ENCODE measurements at places on chromosomes 7 and 10.

DNA sequence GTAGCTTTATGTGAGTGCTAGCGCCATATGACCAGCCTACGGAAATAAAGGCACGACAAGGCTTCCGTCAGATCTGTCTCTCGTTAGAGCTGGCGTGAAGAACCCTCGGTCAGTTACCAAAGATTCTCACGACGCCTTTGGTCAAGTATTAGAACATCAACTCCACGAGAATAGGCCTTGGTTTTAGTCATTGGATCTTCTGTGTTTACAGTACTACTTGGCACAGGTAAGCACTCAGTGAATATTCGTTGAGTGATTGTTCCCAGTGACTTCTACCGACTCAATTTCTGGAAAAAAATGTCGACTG is 316 bp downstream of the RBM48 start:
- DNase-seq, result no peak

DNA sequence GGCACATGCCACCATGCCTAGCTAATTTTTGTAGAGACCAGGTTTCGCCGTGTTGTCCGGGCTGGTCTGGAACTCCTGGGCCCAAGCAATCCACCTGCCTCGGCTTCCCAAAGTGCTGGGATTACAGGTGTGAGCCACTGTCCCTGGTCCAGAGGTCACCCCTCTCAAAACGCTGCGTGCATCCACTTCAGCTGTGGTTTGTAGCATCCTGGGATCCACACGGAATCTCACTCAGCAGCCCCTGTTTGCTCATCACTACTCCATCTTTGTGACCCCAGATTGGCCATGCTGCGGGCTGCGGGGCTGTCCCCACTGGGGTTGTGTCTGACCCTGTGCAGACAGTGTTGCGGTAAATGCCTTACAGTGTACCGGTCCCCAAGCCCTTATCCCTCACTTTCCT is 3.5 kb downstream of the INPP5A start:
- no peak for DNase-seq

- no peak for DNase-seq
Measured at GRCh38 chr7:47924266-47924665, 24.0 kb downstream of the PKD1L1 start.

- no peak for DNase-seq
Measured at GRCh38 chr7:74235518-74236268, 18.5 kb downstream of the RFC2 start.

GRCh38 chr7:32379510-32380112 is 110.6 kb downstream of the LSM5 start:
- DNase-seq, result no peak

DNA sequence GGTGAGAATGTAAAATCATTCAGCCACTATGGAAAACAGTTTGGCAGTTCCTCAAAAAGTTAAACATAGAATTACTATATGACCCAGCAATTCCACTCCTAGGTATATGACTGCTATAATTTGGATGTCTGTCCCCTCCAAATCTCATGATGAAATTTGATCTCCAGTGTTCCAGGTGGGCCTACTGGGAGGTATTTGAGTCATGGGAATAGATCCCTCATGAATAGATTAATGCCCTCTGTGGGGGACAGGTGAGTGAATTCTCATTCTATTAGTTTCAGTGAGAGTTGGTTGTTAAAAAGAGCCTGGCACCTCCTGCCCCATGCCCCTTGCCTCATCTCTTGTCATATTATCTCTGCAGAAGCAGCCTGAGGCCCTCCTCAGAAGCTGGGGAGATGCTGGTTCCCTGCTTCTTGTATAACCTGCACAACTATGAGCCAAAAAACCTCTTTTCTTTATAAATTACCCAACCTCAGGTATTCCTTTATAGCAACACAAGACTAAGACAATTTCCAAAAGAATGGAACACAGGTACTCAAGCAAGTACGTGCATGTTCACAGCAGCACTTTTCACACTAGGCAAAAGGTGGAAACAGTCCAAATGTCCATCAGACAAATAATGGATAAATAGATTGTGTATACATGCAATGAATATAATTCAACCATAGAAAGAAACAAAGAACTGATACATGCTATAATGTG is 8.8 kb upstream of the SLC25A28 start:
- no peak for DNase-seq

DNA sequence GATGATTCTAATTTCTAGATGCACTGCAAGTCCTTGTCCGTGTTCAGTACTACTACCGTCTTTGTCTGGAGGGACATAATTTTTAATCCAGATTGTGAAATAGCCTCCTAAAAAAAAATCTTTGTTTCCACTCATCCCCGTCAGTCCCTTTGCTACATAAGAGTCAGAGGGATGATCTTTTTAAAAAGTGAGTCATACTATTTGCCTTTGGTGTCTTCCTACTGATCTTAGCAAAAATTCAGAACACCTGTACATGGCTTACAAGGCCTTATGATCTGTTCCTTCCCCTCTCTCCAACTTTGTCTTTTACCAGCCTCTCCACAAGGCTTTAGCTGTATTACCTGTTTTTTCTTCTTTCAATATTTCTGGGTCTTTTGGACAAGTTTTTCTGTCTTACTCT is 173.5 kb downstream of the MLLT10 start:
- DNase-seq, result no peak

- DNase-seq, result peak; percentile 20
Measured at GRCh38 chr7:98831641-98832221, 38.1 kb downstream of the TMEM130 start.

GRCh38 chr10:109037978-109038377 is 885.3 kb downstream of the XPNPEP1 start:
- no peak for DNase-seq

- no peak for DNase-seq
Measured at GRCh38 chr10:15652757-15653156, 67.0 kb downstream of the ITGA8 start.

- peak; percentile 76 for DNase-seq
Measured at GRCh38 chr10:3935141-3935540, 150.1 kb upstream of the KLF6 start.

DNA sequence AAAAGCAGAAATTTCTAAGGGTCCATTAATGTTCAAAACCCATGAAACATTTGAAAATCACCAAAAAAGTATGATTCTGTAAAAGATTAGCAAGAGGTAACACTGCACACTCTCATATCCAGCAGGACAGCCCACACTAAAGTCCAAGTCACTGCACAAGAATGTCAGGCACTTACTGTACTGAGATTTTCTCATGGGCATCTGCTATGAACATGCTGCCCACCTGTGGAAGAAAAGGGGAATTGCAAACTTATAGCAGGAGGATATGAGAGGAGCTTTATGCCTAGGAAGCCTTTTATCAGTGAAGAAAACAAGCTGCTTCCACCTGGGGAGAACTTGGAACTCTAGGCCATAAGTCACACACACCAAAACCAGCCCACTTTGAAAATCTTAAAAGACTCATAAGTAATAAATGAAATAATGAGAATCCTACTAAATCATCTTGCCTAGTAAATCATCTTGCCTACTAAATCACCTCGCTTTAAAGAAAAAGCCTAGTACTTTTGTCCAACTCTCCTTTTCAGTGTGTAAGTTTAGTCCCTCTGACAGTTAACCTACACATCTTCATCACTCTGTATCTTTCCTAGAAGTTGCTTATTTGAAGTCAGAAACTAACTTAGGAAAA is 46.1 kb downstream of the ARMH3 start:
- peak; percentile 72 for DNase-seq

- no peak for DNase-seq
Measured at GRCh38 chr10:51643734-51644133, 55.7 kb downstream of the CSTF2T start.

GRCh38 chr10:49310460-49310859 is 11.5 kb downstream of the C10orf71 start:
- DNase-seq, result no peak

GRCh38 chr10:119942973-119943372 is 50.4 kb downstream of the SEC23IP start:
- no peak for DNase-seq

- DNase-seq, result no peak
Measured at GRCh38 chr10:11143242-11143641, 125.6 kb downstream of the CELF2 start.

DNA sequence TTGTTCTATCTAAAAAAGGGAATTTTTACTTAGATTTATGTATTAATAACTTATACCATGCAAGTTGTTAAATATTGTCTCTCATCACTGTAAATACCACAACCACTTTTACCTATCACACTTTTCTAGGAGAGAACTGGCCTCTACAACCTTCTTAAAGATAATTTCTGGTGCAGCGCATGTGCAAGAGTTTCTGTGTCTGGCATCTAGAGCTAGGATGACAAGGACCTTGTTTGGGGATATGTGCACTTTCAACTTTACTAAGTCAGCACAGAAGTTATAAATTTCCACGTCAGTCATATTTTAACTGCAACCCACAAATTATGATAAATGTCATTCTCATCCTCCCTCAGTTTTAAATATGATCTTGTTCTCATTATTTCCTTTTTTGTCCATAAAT is 156.9 kb upstream of the ADCY1 start:
- DNase-seq, result no peak

- DNase-seq, result no peak
Measured at GRCh38 chr7:98807068-98808048, 62.5 kb downstream of the TMEM130 start.

DNA sequence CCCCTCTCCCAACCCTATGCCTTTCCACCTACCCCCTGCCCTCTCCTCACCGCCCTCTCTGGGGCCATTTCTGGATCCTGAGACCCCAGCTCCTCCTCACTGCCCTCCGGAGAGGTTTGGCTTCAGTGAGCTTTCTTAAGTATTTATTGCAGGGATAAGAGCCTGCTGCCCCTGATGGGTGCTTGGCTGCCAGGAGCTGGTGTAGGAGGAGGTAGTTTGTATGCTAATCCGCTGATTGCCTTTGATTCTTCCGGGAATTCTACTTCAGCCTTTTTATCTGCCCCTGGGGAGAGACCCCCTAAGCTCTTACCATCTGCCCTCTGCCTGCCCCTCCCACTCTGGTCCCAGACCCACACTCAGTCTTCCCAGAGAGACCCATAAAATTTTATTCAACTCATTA is 263.5 kb upstream of the PODXL start:
- DNase-seq, result no peak

DNA sequence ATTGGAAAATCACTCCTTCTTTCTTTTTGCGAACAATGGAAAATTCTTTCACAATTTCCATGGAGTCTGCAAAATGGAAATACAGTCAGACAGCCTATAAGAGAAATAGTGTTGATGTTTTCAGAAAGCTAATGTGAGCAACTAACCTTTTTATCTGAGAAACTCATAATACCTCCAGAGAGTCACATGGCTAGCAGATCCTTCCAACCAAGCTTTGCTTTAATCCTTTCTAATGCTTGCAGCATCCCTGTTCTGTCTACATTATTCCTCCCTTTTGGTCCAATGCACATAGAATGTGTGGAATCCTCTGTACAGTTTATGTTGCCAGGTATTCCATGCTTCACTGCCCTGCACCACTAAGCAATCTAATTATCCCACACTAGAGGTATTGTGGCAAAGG is 717.5 kb upstream of the LRRN3 start:
- no peak for DNase-seq

DNA sequence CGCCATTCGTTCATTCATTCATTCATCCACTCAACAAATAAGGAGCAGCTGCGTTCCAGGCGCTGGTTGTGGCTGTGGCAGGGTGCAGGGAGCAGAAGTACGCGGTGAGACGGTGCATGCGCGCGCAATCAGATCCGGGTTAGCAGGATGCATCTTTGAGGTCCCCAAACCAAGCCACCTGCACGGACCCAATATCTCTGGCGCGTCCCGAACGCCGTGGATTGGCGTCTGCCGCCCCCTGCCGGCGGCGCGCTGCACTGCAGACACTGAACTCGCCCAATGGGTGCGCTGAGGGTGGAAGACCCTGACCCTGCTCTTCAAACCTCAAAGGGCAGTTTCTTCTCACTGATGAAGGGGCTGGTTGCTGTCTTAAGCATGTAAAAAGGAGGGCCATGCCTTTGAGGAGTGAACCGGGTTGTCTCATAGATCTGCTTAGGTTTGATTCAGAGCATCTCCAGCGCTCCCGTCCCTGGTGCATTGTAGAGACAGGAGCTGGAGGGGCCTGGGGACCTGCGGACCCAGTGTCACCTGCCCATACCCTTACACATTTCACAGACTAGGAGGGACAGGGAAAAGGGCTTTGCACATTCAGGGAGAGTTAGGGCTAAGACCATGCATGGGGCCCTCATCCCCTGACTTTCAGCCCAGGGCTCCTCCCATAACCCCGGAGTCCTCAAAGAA is 102.5 kb downstream of the RAMP3 start:
- peak; percentile 61 for DNase-seq

DNA sequence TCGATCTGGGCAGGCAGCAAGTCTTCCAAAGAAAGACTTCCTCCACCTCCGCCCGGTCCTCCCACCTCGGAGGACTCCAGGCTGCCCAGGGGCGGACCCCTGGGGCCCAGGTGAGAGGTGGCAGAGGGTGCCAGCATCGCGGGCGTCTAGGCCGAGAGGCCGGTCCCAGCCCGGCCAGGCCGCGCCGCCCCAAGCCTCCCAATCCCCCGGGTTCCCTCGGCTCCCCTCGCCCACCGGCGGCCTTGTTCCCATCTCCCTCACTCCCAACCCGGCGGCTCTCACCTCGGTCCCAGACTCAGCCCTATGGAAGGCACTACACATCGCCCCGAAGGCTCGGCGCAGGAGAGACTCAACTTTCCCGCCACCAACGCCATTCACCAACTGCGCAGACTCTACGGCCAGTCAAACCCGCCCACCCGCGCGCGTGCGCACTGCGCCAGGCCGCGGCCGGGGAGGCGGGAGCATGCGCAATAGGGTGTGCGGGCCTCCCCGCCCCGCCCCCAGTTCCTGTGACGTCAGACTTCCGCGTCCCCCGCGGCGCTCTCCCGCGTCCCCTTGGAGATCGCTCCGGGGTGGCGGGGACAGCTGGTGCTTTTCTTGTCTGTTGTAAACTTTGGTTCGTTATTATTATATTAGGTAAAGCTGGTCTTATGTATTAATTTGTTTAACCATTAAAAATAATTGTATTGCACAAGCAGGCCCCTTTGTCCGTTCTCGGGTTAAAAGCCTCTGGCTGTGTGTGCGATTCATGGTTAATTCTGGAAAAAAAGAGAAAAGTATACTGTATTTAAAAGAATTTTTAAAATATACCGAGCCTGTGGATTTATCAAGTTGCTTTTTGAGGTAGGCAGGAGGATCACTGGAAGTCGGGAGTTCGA is at the start of gene XRCC2:
TSS of gene XRCC2 (minus strand) at position 383 of the 878 bp plus-strand sequence. CDS start at position 321, 62 bp downstream.
- DNase-seq, result peak; percentile 93
